ENCODE measurements at places on chromosomes 7 and 10. TPM values are rescaled to one million over a fixed set of nuclear protein-coding genes. Genes with fewer than 3 reads are reported as not detected.

- DNase-seq = no peak
Observed at GRCh38 chr10:114755537-114755936, 66.0 kb upstream of the FHIP2A start.

DNA sequence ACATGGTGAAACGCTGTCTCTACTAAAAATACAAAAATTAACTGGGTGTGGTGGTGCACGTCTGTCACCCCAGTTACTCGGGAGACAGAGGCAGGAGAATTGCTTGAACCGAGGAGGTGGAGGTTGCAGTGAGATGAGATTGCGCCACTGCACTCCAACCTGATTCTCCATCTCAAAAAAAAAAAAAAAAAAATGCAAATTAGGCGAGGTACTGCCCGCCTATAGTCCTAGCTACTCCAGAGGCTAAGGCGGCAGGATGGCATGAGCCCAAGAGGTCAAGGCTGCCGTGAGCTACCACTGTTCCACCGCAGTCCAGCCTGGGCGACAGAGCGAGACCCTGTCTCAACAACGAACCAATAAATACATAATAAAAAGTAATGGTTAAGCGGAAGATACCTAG is 1.1 kb upstream of the EIF4H start:
- no peak for DNase-seq

- peak; percentile 26 for DNase-seq
Observed at GRCh38 chr7:44377681-44378421, 52.5 kb upstream of the CAMK2B start.

DNA sequence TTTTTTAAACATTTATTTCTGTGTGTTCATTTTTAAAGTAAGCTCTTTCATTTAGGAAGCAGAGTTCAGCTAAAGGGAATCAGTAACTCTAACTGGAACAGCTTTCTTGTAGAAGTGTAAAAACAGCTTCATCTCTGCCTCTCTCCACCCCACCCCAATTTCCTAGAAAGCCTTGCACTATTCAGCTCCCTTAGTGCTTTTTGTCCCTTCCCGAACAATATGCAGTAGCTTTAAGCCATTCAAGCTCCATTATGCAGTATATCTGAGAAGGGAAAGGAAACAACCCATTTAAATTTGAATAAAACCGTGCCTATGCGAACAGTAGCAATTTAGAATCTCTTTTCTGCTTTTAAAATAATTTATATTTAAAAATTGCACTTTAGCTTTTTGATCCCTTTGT is 134.5 kb downstream of the TRIL start:
- no peak for DNase-seq

Gene NPC1L1
- polyA plus RNA-seq = not detected

- no peak for DNase-seq
Observed at GRCh38 chr7:150904011-150904909, 51.9 kb downstream of the AOC1 start.

- DNase-seq = peak; percentile 70
Observed at GRCh38 chr10:77533887-77534278, 103.7 kb downstream of the KCNMA1 start.

Gene KLF6
- polyA plus RNA-seq = 148 TPM

Gene AASS
- 1.2 TPM for polyA plus RNA-seq

DNA sequence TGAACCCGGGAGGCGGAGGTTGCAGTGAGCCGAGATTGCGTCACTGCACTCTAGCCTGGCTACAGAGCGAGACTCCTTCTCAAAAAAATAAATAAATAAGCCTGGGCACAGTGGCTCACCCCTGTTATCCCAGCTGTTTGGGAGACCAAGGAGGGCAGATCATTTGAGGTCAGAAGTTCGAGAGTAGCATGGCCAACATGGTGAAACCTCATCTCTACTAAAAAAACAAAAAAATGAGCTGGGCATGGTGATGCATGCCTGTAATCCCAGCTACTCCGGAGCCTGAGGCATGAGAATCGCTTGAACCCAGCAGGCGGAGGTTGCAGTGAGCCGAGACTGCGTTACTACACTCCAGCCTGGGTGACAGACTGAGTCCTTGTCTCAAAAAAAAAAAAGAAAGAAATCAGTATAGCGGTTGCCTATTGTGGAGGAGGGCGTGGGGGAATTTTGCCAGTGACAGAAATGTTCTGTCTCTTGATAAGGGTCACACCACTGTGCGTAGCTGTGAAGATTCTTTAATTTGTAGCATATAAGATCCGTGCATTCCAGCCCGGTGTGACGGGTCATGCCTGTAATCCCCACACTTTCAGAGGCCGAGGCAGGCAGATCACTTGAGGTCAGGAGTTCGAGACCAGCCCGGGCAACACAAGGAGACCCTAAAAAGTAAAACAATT is 17.9 kb upstream of the EIF3B start:
- DNase-seq = no peak

GRCh38 chr7:141220263-141220880 is 146.5 kb downstream of the TMEM178B start:
- peak; percentile 86 for DNase-seq

GRCh38 chr10:18786478-18786877 is 127.2 kb downstream of the ARL5B start:
- no peak for DNase-seq

DNA sequence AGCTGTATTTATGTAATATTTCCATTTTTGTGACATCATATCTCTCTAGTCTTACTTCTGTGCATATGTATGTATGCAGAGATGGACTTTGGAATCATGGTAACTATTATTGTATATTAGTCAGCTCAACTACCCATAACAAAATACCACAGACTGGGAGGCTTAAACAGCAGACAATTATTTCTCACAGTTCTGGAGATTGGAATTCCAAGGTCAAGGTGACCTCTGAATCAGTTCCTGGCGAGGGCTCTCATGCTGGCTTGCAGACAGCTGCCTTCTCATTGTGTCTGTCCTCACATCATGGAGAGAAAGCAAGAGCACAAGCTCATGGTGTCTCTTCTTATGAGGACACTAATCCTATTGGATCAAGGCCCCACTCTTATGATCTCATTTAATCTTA is 79.1 kb downstream of the RAMP3 start:
- no peak for DNase-seq

DNA sequence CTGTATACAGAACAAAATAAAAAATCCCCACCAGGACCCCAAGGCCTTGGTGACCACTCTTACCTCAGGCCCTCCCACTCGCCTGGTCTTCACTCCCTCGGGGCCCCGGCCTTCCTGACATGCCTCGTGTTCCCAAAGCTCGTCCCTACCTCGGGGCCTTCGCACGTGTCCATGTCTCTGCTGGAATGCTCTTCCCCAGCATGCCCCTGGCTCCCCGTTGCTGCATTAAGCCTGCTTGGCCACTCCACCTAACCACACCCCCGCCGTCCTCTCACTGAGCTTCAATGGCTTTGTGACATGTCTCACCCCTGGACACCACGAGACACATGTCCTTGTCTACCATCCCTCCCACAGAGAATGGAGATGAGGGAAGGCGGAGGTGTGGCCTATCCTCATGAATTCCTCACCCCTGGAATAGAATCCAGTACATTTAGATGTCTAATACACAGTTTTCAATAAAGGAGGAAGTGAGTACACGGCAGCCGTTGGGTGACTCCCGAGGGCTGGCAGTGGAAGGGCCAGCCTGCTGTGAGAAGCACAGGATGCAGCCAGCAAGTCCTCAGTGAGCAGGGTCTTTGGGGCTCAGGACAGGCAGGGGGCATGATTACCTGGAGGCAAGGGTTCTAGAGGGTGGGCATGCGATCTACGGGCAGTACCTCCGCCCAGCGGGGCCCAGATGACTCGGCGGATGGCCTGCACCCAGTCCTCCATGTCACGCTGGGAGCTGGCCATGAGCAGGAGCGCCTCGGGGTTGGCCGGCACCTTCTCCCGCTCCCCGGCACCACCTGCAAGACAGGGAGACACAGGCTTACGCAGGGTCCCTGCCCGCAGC is 125.7 kb downstream of the ARHGAP22 start:
- DNase-seq = no peak

- no peak for DNase-seq
Observed at GRCh38 chr7:84092207-84092606, 102.4 kb downstream of the SEMA3A start.

DNA sequence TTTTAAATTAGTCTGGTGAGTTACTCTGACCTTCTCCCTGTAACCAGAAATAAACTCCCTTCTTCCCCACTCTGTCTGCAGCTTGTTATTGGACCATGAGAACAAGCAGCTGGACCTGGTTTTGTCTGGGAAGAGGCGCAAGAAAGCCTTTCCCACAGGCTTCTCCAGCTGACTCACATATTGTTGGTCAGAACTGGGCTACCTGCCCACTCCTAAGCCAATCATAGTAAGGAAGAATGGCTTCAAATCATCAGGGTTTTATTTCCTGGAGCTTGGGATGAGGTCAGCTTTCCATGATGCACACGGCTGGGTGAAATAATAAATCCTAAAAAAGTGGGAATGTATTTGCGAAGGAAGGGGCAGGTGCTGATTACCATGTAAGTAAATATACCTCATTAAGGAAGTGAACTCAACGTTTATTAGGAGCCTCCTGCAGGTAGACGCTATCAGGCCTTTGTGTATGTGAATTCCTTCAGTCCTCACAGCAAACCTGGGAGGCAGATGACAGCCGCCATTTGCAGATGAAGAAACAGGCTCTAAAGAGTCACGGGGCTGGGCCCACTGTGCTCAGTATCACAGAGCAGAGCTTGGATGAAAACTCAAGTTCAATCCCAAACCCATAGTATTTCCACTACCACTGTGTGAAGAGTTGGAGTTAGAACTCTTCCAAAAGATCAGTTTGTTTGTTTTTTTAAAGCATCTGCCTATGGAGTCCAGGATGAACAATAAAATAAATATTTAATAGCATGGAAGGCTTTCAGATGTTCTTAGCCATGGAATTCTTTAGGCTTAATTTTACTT is 32.8 kb downstream of the IL15RA start:
- no peak for DNase-seq

GRCh38 chr10:75935650-75936400 is 504.4 kb downstream of the LRMDA start:
- DNase-seq = no peak

DNA sequence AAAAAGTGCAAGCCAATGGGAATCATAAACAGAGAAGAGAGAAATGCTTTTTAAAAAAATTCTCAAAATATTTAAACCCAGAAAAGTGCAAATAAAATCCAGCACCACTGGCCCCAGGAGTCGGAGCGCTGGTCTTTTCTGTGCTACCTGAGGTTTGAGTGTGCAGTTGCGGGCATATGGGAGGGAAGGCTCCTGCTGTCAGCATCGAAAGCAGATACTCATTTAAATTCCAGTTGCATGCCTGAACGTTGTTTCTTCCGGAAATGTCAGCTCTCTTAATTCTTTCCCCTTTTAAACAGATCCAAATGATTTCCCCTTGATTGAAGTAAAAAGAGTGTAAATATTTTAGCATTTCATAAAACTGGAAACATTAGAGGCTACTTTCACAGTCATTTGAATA is 240.5 kb upstream of the GPR26 start:
- no peak for DNase-seq

Gene DENND2A
- 3.5 TPM for polyA plus RNA-seq

GRCh38 chr10:725302-725701 is 35.8 kb upstream of the DIP2C start:
- DNase-seq = no peak

Gene PPP1R17
- not detected for polyA plus RNA-seq

GRCh38 chr7:131586259-131586658 is 29.8 kb upstream of the PODXL start:
- no peak for DNase-seq

Gene NKX2-3
- polyA plus RNA-seq = not detected

Gene TBX20
- polyA plus RNA-seq = 1.5 TPM

Gene MYH16
- 0.41 TPM for polyA plus RNA-seq

DNA sequence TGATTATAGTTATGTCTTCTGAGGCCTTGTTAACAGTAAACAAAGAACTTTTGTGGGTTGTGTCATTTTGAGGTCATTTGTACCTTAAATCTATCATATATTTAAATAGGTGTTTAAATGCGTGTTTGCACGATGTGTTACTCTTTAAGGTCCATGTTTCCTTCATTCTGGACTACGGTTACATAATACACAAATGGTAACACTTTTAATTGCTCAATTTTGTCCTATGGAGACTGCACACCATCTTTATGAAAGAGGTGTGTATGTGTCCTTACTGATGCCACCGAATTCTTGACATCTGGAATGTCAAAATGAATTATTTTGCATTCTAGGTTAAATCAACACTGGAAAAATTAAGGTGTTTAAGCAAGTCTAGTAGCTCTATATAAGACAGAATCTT is 1.7 kb downstream of the PALS2 start:
- no peak for DNase-seq

- DNase-seq = no peak
Observed at GRCh38 chr10:15046626-15047025, 2.9 kb downstream of the OLAH start.

Gene OR2A12
- polyA plus RNA-seq = not detected

DNA sequence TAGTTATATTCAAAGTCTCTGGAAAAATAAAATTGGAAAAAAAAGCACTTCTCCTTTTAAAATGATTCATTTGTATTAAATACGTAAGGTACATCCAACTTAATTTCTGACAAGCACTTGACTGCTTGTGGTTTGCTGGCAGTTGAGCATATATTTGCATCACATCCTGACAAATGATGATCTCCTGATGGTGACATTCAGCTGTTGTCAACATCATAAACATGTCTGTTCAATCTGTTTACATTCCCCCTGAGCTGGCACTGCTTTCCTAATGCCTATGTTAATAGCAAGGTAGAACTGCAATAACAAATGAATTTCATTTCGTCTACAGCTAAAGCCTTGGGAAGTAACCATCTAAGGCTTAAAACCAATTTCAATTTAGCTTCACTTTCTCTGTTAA is 24.4 kb downstream of the TSPAN12 start:
- DNase-seq = no peak

- DNase-seq = no peak
Observed at GRCh38 chr10:116877391-116877790, 28.1 kb downstream of the ENO4 start.

Measured in SK-N-SH (cell line).